ENCODE measurements at places on chromosomes 1 and 21.

GRCh38 chr1:236185687-236186086 is 43.3 kb downstream of the GPR137B start:
- no peak for DNase-seq

GRCh38 chr1:234730475-234730769 is 120.4 kb upstream of the IRF2BP2 start:
- no peak for DNase-seq

DNA sequence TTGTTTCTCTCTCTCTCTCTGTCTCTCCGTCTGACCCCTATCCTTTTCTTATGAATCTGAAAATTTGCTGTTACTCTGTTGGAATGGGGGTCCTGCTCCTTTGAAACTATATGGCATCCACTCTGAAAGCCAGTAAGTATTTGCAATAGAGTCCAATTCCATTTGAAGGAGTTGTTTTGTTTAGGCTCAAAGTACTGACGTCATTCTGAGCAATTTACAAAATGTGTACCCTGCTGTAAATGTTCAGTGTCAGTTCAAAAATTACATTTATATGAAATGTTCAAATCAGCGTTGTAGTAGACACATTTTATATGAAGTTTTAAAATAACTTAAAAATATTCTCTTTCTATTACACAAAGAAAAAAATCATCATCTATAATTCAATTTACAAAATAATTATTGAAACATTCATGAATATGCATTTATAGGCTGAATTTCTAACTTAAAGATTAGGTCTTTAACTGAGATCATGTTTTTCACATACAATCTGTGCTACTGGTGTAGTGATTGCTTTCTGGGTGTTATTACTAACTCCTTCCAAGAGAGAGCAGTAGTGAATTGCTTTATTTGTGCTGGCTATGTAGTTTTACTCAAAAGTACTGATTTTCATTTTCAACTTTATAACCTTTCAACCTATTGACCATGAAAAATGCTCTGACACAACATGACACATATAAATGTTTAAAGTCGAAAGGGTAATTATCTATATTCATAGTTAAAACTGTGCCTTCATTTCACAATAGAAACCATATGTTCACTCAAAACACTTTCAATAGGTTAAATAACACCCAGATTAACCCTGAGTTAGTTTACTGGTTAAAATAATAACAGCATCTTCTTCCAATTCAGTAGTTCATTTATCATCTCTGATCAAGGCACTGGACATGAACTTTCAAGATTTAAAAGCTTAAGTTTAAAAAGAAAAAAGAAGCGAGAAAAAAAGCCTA is 253.1 kb upstream of the ADGRL4 start:
- no peak for DNase-seq

DNA sequence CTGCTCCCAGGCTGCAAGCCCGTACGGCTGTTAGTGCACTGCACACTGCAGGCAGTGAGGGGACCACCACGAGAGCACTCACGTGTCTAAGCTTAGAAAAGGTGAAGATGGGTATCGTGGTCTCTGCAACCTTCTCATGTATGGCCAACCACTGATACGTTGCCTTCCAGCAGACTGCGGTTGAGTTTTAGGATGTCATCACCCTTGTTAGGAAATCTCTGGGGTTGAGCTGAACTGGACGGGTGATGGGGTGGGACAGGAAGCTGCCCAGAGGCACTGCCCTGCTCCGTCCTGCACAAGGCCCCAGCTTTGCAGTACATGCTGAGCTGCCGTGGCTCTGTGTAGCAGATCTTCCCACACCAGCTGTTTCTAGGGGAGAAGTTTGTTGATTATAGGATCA is 43.3 kb downstream of the FAAP20 start:
- DNase-seq, result no peak

DNA sequence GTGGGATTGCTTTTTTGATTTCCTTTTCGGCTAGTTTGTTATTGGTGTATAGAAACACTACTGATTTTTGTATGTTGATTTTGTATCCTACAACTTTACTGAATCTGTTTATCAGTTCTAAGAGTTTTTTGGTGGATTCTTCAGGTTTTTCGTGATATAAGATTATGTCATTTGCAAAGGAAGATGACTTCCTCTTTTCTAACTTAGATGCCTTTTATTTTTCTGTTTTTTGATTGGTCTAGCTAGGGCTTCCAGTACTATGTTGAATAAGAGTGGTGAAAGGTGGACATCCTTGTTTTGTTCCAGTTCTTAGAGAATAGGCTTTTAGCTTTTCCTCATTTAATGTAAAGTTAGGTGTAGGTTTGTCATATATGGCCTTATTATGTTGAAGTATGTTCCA is 13.1 kb upstream of the NHLH2 start:
- no peak for DNase-seq

GRCh38 chr21:39003982-39004633 is 179.1 kb downstream of the PSMG1 start:
- DNase-seq, result no peak

- DNase-seq, result no peak
These were observed 860 bp downstream of the SDC3 start for GRCh38 chr1:30907481-30908315.

GRCh38 chr1:27858072-27858948 is 14.0 kb upstream of the THEMIS2 start:
- peak; percentile 34 for DNase-seq

DNA sequence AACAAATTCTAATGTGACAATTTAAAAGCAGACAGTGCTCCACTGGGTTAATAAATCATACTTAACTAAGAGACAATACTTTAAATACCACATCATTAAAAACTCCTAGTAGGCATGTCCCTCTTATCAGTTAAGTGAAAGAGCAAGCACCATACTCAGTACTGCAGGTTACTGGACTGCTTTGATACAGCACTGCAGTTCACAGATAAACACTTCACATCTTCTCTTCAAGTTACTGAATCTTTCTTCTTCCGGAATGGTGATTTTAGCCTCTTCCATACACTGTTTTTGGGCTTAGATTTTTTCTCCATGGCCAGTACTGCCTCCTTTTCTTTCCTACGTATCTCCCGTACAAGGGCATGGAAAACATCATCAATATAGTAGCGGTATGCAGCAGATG is 11.0 kb downstream of the RIT1 start:
- DNase-seq, result no peak
